ENCODE measurements at places on chromosomes 2 and 18.

DNA sequence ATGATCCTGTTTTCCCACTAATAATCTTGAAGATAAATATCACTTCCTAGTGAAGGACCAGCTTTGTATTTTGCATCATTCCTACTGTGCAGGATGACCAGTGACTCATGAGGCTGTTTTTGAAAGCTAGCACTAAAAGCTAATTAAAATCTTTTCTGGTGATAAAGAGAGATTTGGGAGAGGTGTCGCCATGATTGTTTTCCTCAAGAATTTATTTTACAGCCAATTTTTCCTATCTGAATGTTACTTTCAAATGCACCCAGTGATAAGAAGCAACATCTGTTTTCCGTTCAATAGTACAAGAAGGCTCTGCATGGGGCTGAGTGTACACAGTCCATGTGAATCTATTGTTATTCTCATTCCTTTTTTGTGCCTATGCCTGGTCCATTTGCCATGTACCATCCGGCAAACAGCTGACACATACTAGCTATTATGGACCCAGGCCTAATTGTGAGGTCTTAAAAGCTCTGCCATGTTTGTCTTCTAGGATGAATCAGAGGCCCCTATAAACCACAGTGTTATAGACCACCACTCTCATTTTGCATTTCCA is 28.4 kb downstream of the MEIS1 start:
- DNase-seq: no peak

DNA sequence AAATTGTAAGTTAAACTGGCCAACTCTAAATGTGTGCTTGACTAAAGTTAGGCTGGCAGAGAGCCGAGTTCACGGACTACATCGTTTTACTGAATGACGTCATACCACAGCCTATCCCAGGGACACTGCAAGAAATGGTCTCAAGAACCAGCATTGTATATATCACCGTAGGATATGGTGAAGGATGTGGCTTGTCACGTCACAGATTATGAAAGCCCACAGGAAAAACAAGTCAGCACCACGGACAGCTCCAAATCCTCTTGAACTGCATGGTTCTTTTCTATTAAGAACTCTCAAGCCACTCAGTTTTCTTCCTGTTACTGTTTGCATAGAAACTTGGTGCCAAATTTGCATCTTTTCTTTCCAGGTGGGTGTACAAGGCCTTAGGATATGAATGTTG is 85.1 kb upstream of the ACAA2 start:
- peak; percentile 46 for DNase-seq

GRCh38 chr18:62437235-62438017 is 85.4 kb upstream of the ZCCHC2 start:
- DNase-seq: no peak

DNA sequence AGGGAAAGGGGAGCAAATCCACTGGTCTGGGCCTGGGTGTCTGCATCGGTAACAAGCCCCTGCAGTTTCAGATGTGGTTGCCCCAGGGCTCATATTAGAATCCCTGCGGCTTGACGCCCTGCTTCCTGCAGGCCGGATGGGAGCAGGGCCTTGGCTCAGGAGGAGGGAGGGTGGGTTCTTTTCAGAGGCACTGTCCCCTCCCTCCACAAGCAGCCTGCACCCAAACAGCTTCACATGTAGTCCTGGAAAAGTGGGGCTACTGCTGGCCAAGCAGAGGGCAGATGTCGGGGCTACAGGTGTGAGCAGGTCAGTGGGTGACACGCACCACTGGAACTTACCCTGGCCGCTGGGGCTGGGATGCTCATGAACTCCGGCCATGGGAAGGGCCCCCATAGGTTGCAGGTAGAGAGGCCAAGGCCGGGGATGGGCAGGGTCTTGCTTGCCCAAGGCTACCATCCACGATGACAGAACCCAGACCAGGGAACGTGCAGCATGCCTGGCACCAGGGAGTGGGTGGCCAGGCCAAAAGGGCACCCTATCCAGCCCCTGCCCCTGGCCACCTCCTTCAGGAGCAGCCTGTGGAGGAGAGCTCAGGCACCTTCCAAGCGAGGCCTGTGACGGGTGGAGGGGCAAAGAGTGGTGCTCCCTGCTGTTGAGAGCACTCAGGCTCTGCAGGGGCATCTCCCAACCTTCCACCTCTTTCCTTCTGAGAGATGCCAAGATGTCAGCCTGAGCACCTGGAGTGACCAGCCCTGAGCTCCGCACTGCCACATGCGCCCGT is 16.8 kb downstream of the ARID5A start:
- DNase-seq: no peak

DNA sequence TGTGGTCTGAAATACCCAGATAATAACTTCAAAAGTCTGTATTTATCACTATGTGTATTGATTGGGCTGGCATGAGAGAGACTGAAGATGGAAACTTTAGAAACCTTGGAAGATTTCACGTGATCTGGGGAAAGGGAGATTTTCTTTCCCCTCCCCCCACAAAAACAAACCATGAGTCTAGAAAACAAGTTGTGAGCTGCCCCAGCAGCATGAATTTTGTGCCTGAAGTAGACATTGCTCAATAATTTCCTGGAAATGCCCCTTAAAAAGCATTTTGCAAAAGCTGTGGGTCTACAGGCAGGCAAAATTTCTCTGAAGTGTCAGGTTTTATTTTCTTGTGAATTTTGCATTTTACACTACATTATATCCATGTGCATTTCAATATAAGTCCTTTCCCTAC is 101.8 kb downstream of the ETAA1 start:
- no peak for DNase-seq

GRCh38 chr2:85669549-85669948 is 1.6 kb upstream of the SFTPB start:
- no peak for DNase-seq

DNA sequence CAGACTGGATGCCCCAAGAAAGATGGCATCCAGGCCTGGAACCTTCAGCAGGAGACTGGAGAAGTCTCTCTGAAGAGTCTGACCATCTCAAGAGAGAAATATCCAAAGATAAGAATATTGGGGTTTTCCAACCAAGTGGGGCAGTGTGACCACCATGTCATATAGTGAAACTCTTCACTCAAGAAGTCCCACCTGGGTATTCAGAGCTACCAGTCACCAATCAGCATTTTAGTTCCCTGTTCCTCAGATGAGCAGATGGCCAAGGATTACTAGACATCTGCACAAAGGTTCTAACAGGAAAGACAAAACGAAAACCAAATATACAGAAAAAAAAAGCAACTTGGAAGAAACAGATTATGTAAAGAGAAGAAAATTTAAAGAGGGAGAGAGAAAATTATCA is 38.5 kb upstream of the CXCR4 start:
- DNase-seq: no peak

- no peak for DNase-seq
Measured at GRCh38 chr2:11433822-11434221, 32.1 kb downstream of the E2F6 start.

DNA sequence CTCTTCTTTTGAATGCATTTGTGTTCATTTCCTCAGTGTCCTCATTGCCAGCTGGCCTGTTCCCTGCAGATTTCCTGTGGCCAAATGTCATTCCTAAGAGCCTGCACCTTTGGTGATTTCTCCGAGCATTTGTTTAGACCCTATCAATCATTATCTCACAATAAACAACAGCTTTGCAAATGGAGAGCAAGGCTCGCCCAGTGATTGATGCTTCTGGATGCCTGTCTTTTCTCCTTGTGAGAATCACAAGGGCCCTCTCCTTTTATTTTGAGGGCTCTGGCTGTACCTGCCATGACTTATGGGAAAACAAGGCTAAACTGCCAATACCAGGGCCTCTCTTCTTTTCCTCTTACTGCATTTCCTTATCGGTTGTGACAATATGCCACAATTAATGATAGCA is 1454.4 kb upstream of the CELF4 start:
- no peak for DNase-seq

DNA sequence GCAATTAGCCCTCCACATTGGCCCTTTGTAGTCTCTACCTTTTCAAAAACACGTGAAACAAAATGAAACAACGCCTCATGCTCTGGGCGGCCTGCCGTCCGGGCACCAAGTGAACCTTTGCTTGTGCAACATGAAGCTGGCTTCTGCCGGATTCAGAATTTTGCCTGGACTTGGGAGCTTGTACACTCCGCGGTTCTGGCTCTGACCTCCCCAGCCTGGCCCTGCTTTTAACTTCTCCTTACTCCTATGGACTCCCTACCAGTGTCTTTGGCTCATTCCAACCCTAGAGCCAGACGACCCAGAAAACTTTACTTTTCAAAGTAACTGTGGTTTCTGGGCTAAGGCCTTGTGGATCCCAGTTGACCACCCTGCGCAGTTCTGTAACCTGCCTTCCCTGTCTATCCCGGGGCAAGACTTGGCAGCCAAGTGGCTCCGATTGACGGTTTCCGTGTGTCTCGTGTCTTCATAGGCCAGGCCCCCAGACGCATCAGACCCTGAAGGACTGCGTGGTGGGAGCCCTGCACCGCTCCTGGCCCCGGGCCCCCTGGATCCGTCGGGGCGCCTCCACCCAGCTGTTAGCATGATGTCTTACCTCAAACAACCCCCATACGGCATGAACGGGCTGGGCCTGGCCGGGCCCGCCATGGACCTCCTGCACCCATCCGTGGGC is 1.9 kb downstream of the OTX1 start:
- no peak for DNase-seq

GRCh38 chr2:174327841-174328113 is 7.0 kb upstream of the SP9 start:
- no peak for DNase-seq

GRCh38 chr2:26244309-26245230 is at the start of the genes HADHA and HADHB:
HADHA (minus strand) TSS chr2:26244632; CDS start chr2:26244596, 36 bp downstream.
HADHB (plus strand) TSS chr2:26244939; CDS start chr2:26254255, 9,316 bp downstream.
- DNase-seq: peak; percentile 74

DNA sequence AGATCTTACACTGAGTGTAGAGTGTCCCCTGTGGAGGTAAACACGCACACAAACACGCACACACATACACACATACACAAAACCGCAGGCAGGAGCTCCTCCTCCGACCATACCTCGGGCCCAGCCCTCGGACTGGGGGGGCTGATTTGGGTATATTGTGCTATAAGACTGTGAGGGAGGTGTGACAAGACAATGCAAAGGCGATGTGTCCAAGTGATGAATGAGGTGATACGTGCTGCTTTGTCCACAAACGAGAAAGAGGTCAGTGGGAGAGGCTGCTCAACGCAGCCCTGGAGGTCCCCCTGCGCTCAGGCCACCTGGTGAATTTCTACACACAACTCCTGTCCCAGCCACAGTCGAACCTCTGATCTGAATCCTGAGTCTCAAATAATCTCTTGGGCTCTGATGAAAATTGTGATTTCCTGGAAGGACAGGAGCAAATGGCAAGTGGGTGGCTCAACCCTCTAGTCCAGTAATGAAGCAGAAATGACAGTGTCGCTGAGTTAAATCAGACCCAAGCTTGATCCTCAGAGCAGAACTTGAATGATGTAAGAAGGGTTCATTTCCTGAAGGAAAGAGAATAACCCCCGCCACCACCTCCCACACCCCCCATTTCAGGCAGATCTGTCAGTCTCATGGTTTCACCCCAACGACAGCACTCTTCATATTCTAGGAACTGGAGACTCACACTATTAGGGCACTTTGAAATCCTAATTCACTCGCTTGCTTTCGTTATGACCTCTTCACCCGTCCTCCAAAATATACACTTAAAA is 48.9 kb upstream of the ASXL2 start:
- no peak for DNase-seq

DNA sequence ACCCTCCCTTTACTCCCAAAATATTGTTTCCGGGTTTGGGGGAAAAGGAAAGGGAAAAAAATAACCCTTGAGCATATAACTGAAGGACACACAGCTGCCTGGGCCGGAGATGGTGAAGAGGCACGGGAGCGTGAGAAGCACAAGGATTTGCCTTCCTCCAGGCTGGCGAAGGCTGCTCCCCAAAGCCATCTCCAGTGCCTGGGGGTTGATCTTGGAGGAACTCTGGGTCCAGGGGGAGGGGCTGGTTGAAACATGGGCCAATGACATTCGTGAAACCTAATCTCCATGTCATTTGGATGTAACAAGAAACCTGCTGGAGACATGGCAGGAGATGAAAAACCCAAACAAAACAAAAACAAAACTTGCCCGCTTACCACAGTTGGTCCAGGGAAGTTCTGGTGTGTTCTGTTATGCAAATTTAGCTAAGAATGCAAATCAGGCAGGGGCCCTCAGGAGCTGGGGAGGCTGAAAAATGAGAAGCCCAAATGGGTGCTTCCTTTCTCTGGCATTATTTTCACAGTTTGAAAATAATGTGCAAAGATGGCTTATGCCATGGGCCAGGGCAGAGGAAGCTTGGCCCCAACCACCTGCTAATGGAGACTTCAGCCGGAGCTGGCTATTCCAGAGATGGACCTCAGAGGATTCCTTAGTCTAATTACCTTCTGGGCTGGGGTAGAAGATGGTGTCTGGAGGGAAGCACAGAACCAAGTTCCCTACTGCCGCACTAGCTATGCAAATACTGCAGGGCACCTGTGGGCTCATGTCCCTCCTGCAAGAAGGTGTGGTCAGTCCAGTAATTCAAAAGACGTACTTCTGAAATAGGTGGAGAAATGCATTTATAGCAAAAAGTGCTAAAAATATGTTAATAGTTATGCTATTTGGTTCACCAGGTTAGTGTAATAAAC is 180.9 kb downstream of the BCL2 start:
- no peak for DNase-seq

DNA sequence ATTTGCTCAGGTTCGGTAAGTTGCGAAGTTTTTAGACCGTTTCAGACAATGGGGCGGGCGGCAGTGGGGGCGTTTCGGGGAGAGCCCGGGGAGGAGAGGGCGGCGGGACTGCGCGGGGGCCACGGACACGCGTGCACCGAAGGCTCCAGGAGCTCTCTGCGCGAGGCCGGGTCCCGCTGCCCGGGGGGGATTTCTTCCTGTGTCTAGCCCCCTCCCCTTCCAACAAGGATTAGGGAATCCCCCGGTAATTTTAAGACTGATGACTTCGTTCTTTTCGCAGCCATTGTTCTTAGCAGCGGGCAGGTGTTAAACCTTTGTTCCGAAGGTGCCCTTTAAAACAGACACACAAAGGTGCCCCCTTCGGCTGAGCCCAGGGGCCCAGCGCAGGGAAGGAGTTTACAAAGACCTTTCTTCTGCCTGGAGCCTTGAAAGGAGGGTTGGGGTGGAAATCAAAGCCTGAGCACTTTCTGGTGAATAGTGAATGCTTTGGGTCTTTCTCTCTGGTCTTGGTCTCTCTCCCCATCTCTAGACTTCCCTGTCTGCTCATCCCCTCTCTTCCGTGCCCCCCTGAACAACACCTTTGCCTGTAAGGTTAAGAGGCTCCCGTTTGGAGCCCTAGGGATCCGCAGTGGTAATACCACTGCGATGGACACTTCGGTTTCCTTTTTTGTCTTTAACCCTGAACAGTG is 2.1 kb downstream of the TRIB2 start:
- peak; percentile 23 for DNase-seq
